Stimulated activated CD4-positive, alpha-beta T cell treated with anti-CD3 and anti-CD28 coated beads, Interleukin-1b, Interleukin-23, amount 100 ng/mL, for 24 hours (primary cell): ENCODE measurements at places on chromosomes 2 and 18.
A peak's percentile ranks its signal among the peaks of the same experiment; 100 is the strongest.

- DNase-seq: no peak
These were observed 225.3 kb upstream of the ARL4C start for GRCh38 chr2:234722176-234722575.

GRCh38 chr18:58605027-58606020 lies 23.6 kb downstream of the ALPK2 start:
- peak; percentile 21 for DNase-seq

DNA sequence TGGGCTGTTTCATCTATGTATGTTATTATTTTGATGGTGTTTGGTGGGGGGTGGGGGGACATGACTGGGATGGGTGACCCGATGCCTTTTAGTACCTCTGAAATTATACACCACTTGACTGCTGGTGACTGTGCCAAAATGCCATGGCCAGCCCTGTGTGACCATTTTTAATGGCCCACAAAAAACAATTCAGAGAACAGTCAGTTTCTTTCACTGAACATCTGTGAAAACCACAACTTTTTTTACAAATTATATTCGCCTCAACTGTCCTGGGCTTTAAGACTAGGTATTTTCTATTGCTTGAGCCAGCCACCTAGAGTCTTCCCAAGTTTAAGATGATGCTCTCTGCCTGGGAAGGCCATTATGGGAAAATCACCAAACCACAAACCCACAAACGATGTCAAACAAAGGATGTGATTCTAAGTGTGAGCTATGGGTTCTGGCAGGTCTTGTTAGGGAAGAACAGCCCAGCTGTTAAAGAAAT lies 33.9 kb downstream of the FN1 start:
- DNase-seq: no peak

- no peak for DNase-seq
These were observed 103.0 kb upstream of the TMEM200C start for GRCh38 chr18:5998166-5998881.

- DNase-seq: no peak
These were observed 25.3 kb downstream of the SMAD7 start for GRCh38 chr18:48925491-48925780.

- DNase-seq: no peak
These were observed 78.8 kb downstream of the NABP1 start for GRCh38 chr2:191756761-191757160.

- no peak for DNase-seq
These were observed 24.0 kb downstream of the RAX start for GRCh38 chr18:59249199-59249774.

DNA sequence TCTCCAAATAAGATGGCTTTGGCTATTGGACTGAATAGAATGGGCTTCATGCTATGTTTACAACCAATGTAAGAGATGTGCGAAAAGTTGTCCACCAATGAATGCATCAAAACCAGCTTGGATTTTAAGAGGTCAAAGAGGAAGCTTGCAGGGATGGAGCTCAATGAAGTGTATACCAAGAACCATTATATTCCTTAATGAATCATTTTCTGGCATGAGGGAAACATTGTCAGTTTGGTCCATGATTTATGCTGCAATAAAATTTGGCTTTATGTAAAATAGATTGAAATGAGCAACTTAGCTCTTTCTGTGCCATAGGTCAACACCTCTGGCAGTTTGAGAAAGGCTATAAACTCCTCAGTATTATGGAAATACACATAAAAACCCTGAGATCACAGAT lies 107.3 kb downstream of the SH3BP4 start:
- DNase-seq: no peak
